ENCODE measurements at places on chromosomes 2 and 18.
A peak's percentile ranks its signal among the peaks of the same experiment; 100 is the strongest.

GRCh38 chr18:38940475-38940862 lies 1374.9 kb upstream of the CELF4 start:
- DNase-seq = no peak

DNA sequence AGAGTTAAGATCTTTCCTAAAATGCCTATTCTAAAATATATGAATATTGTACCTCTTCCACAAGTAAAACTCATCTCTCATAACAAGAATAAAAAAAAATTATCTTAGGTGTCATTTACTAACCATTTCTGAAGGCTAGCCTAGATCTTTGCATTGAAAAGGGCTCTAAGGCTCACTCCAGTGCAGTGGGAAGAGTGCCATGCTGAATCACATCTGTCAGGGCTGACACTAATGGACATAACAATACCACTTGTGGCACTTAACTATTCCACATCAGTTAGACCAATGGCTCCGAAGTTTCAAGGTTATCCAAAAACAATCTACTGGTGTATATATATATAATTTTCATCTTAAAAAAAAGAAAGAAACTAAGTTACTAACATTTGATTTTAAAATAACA lies 130.2 kb downstream of the EXOC6B start:
- no peak for DNase-seq

GRCh38 chr18:44033144-44033701 lies 647.5 kb upstream of the SETBP1 start:
- no peak for DNase-seq

DNA sequence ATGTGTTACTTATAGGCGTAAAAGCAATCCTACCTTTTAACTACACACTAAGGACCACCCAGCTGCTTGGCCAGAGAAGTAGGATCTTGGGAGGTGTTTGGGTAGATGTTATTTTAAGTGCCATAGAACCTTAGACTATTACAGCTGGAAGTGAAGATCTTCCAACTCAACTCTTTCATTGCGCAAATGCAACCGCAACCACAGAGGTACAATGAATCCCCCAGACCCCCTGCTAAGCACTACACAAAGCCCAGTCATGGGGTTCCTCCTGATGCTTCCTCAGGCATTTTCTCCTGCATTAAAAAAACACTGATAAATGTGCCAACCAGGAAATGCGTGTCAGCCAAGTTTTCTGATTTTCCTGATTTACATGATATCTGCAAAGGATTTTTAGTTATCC lies 246.0 kb downstream of the LRRTM1 start:
- no peak for DNase-seq

GRCh38 chr18:2853926-2854664 lies 7.3 kb downstream of the EMILIN2 start:
- no peak for DNase-seq

DNA sequence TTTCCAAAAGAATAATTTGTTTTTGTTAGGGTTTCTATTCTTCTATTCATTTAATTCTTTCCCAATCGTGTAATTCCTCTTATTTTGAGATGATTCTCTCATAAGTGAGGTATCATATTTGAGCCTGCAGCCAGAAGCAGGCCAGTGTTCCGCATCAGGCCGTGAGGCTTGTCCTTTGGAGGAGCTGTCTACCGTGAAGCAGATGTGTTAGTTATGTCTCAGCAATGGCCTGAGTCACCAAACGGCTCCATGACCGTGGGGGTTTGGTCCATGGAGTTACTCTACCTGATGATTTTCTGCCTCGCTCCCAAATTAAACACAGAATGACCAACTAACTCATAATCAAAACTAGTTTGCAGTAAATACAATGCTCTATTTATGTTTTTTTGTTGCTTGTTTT lies 64.2 kb upstream of the TMEM87B start:
- DNase-seq = no peak

DNA sequence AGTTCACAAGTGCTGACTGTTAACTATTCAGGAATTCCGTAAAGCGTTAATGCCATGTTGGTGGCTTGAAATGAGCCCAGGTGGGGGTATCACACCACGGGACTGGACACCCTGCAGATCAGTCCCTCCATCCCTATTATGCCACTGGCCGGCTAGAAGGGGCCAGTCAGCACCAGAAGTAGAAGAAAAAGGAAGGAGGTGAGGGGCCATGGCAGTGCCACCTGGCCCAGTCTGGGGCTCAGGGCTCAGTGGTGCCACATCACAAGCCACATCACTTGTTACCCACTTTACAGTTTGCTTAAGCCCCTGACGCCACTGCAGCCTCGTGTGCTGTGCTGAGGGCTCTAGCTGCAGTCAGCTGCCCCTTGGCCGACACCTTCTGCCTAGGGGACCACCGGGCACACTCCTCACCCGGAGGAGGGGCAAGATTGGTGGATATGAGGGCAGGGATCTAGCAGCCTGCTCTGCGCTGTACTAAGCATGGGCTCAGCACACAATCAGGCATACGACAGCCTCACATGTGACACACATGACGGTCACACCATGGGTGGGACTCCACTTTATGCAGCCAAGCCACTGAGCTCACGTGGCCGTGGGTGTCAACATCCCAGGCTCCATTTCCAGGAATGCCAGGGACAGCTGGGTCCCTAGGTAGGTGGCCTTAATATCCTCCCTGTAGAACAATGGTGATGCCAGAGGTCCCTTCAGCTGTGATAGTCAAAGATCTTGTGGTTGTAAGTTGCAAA lies 3.6 kb downstream of the LIMS2 start:
- no peak for DNase-seq

DNA sequence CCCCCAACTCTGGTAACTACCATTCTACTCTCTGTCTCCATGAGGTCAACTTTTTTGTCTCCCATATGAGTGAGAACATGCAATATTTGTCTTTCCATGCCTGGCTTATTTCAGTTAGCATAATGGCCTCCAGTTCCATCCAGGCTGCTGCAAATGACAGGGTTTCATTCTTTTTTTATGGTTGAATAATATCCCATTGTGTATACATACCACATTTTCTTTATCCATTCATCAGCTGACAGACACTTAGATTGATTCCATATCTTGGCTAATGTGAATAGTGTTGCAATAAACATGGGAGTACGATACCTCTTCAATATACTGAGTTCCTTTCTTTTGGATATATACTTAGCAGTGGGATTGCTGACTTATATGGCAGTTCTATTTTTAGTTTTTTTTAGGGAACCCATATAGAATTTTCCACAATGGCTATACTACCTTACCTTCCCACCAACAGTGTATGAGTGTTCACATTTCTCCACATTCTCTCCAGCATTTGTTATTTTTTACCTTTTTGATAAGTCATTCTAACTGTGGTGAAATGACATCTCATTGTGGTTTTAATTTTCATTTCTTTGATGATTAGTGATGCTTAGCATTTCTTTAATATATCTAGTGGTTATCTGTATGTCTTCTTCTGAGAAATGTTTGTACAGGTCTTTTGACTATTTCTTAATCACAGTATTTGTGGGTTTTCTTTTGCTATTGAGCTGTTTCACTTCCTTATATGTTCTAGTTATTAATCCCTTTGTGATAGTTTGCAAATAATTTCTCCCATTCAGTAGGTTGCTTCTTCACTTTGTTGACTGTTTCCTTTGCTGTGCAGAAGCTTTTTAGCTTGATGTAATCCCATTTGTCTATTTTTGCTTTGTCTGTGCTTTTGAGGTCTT lies 112.2 kb downstream of the SRBD1 start:
- DNase-seq = no peak

- no peak for DNase-seq
Measured at GRCh38 chr2:216493334-216493685, 5.3 kb upstream of the RPL37A start.

DNA sequence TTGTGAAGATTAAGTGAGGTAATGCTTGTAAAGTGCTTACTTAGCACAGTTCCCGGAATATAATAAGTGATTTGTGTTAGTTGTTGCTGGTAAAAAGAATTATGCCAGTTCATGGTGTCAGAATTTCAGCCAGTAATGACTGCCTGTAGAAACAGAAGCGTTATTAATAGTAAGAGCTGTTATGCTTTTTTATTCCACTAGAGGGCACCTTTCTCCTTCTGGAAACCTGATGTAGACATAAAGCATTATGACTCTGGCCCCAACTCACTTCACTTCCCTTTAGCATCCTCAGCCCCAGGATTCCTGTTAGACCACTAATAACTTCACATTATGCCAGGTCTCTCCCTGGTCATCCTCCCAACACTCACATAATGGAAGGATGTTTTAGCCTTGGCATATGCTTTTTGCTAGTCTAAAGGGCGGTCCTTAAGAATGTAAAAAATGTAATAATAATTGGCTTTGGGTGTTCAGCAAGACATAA lies 34.9 kb downstream of the C18orf54 start:
- no peak for DNase-seq

DNA sequence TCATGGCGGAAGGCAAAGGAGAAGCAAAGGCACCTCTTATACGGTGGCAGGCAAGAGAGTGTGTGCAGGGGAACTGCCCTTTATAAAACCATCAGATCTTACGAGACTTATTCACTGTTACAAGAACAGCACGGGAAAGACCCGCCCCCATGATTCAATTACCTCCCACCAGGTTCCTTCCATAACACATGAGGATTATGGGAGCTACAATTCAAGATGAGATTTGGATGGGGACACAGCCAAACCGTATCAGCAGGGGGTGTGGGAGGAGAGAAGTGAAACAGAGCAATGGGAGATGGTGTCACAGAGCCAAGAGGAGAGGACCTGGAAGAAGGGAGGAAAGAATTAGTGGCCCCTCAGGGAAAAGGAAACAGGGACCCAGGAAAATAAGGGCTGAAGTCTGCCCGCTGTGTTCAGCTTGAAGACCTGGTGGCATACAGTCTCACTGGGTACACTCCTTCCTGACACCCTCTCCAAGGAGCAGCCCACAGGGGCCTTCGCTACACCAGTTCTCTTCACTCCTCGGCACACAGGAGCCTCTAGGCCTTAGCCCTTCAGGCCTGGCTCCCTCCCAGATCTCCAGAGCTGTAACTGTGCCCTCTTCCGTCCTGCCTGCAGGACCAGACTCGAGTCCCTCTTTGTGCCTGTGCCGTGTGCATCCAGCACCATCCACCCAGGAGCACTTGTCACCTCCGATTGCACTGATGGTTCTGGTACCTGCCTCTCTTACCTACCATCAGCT lies 262.1 kb downstream of the EIPR1 start:
- no peak for DNase-seq

GRCh38 chr2:101121174-101121573 lies 30.0 kb downstream of the TBC1D8 start:
- no peak for DNase-seq

GRCh38 chr2:1077911-1078310 lies 127.3 kb downstream of the SNTG2 start:
- no peak for DNase-seq

DNA sequence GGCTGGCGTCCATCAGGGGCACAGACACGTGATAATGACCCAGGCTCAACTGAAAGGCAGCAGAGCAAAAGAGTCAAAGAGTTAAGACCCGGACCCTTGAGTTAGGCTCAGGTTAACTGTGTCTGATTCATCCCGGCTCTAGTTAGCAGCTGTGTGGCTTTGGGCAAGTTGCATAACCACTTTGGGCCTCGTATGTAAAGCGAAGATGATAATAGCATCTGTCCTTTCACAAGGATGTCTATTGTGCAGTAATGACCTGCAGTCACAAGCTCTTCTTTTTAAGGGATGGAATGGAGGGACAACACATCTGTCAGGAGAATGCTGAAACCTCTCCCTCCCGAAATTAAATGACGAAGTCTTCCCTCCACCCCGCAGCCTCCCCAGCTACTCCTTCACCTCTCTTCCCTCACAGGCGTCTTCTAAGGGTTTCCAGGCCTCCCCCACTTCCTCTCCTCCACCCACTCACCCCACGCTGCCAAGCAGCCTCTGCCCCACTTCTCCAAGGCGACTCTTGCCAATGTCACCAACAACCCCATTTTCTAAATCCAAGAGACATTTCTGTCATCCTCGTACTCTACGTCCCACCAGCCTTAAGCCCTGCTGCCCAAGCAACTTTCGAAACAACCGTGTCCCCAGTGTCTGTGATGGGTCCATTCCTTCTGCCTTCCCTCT lies 135.1 kb upstream of the ID2 start:
- DNase-seq = peak; percentile 46

- no peak for DNase-seq
Measured at GRCh38 chr2:102001767-102002142, 10.0 kb downstream of the IL1R2 start.

- DNase-seq = no peak
Measured at GRCh38 chr18:76382275-76382674, 112.8 kb downstream of the ZNF516 start.

GRCh38 chr18:34863702-34864101 lies 153.6 kb downstream of the DTNA start:
- no peak for DNase-seq

- no peak for DNase-seq
Measured at GRCh38 chr18:28176948-28177827, at the start of gene CDH2. TSS of gene CDH2 (minus strand) at chr18:28177130. CDS start at chr18:28177022, 108 bp downstream.

DNA sequence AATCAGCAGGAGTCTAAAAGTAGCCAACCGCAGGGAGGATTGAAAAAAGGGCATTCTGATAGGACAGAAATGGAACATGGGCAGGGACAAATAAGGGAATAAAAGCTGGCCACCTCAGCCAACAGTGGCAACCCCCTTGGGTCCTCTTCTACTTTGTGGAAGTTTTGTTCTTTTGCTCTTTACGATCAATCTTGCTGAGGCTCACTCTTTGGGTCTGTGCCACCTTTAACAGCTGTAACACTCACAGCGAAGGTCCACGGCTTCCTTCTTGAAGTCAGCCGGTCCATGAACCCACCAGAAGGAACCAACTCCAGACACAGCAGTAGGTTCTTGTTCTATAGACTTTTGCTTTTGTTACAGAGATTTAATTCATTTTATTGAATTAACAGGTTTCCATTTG lies 285.4 kb upstream of the CDH20 start:
- no peak for DNase-seq

- no peak for DNase-seq
Measured at GRCh38 chr2:145044491-145044890, 524.6 kb upstream of the ZEB2 start.

DNA sequence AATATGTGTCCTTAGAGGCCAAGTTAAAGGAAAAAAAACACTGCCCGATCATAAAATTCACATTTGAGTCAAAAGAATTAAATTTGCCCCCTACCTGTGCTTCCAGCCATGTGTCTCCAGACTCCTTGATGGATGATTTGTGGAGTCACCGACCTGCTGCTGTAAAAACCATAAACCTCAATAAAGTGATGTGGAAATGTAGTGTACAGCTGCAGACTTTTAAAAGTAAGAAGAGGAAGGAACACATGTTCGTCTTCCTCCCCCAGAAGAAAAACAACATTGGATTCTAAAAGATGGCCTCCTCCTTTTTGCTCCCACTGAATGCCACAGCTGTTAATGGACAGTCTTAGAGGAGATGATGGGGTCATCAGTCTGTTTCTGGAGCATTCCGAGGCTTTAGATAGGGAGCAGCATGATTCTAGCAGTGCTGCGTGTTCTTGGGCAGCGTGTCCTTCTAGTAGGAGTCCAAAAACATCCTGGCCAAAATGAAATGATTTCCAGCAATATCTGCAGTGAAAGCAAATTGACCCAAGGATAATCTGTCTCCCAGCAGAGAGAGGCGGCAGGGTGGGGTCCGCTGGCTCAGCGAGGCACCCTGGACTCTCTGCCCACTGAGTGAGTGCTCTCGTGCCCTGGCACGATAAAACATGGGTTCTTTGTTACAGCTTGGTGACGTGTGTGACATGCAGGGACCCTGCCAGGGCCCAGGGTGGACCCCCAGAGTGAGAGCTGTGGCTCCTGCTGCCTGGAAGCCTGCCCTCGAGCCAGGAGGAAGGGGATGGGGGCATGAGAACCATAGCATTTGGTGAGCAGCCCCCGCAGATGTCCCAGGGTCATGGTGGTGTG lies 196.1 kb downstream of the FAM210A start:
- no peak for DNase-seq

Data from bone marrow (tissue), 2 donors.